ENCODE measurements at places on chromosomes 4 and X. TPM values are rescaled to one million over a fixed set of nuclear protein-coding genes. Genes with fewer than 3 reads are reported as not detected.

Gene NRK
- total RNA-seq = not detected

Gene MTNR1A
- not detected for total RNA-seq

Gene WDR17
- 1.4 TPM for total RNA-seq

Gene BEX2
- 2.6 TPM for total RNA-seq

Gene FAM9B
- 0.87 TPM for total RNA-seq

Gene PDCL2
- total RNA-seq = not detected

Gene EDNRA
- total RNA-seq = not detected

Gene PPAT
- 43.4 TPM for total RNA-seq

DNA sequence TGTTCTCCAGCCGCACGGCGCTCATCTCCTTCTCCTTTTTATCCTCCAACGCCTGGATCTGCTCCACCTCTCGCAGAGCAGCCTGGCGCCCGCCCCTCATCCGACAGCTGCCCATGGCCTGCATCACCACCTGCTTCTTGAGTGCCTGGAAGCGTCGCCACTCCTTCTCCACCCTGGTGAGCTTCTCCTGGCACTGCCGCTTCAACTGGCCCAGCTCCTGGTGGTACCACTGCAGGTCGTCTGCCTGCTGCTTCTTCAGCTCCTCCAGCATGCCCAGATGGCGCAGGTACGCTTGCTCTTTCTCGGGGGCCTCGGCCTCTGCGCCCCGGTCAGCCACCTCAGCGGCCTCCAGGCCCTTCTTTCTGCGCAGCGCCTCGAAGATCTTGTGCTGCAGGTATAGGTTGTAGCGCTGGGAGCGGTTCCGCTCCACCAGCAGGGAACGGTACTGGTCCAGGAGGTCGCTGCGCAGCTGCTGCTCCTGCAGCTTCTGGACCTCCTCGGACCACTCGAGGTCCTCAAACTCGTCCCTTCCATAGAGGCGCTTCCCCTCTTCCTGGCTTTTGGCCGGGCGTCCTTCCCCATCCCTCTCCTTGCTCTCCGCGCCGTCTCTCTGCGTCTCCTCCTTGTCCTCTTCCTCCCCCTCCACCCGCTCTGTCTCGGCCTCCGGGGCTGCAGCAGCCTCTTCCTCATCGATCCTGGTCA, 1.2 kb upstream of the TADA2B start:
- H3K27ac ChIP-seq = no peak overlapping the region
- peaks cover 32% of the 10 kb centered on the region for H3K4me1 ChIP-seq
- DNase-seq = no peak
- peaks cover 10% of the 10 kb centered on the region for H3K27me3 ChIP-seq
- H3K4me3 ChIP-seq = peak overlapping the region; percentile 79
- H3K36me3 ChIP-seq = peaks cover 6% of the 10 kb centered on the region

GRCh38 chr4:83146841-83147240, 32.3 kb upstream of the PLAC8 start:
- no peaks in the 10 kb centered on the region for H3K36me3 ChIP-seq
- peaks cover 4% of the 10 kb centered on the region for H3K4me1 ChIP-seq

DNA sequence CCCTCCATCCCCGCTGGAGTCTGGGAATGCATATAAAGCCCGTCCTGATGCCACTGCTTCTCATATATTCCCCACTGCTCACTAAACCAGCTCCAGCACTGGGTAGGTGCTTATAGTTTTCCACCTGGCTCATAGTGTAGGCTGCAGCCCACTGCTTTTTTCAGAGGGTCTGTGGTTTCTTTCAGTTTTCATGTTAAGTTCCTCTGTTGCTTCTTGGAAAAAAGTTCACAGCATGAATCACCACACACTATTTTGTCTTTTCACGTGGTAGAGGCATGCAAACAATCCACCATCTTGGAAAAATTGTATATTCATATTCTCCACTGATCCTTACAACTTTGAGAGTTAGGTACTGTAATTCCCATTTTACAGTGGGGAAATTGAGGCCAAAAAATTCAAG, 39.4 kb downstream of the DCLK2 start:
- H3K36me3 ChIP-seq = no peaks in the 10 kb centered on the region
- DNase-seq = no peak
- no peak overlapping the region for H3K27ac ChIP-seq
- H3K4me1 ChIP-seq = peaks cover 2% of the 10 kb centered on the region

GRCh38 chrX:108235986-108236385, 144.4 kb downstream of the ATG4A start:
- no peaks in the 10 kb centered on the region for H3K4me1 ChIP-seq
- H3K36me3 ChIP-seq = no peaks in the 10 kb centered on the region
- H3K27me3 ChIP-seq = no peaks in the 10 kb centered on the region
- no peak for DNase-seq

DNA sequence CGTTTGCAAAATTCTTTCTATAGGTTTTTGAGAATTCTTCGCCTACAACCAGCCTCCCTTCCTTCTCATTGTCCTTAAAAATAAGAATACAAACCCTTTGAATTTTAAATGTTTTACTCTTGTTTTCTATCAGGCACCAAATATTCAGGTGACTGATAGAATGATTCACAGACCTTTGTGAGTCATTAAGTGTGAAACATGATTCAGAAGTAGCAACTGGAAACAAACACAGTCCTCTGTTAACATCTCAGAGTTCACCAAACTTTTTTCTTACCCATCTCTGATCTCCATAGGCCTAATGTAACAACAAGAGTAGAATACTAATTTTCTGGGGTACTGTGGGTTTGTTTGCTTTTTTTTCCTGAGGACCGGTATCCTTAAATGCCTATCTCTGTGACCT, 63.4 kb upstream of the MAB21L2 start:
- no peaks in the 10 kb centered on the region for H3K36me3 ChIP-seq
- H3K4me1 ChIP-seq = peaks cover 7% of the 10 kb centered on the region
- no peak overlapping the region for H3K27ac ChIP-seq
- no peaks in the 10 kb centered on the region for H3K27me3 ChIP-seq
- DNase-seq = no peak

DNA sequence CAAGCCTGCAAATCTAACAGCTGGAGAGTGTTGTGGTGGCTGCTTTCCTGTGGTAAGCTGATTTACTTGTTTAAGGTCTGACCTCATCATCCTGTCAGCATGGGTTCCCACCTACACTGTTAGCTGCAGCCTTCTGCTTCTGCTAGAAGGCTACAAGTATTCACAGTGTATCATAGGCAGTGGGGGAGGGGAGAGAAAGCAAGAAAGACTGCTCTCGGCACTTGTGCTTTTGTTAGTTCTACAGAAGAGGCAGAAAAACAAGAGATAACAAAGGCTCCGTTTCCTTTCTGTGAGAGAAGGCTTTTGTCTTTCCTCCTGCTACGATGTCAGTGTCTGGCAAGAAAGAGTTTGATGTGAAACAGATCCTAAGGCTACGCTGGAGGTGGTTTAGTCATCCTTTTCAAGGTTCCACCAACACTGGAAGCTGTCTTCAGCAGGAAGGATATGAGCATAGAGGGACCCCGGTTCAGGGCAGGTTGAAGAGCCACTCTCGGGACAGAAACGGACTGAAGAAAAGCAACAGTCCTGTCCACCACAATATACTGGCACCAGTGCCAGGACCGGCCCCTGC, at the start of gene KLHL4:
KLHL4 (plus strand) TSS at position 232 of the 571 bp plus-strand sequence; CDS start at position 324, 92 bp downstream.
- H3K27ac ChIP-seq = no peak within 1 kb of the TSS
- H3K4me1 ChIP-seq = no peaks in the 10 kb centered on the region
- no peaks in the 10 kb centered on the region for H3K27me3 ChIP-seq
- H3K36me3 ChIP-seq = no peaks in the 10 kb centered on the region
- no peak within 1 kb of the TSS for H3K4me3 ChIP-seq
- DNase-seq = no peak

DNA sequence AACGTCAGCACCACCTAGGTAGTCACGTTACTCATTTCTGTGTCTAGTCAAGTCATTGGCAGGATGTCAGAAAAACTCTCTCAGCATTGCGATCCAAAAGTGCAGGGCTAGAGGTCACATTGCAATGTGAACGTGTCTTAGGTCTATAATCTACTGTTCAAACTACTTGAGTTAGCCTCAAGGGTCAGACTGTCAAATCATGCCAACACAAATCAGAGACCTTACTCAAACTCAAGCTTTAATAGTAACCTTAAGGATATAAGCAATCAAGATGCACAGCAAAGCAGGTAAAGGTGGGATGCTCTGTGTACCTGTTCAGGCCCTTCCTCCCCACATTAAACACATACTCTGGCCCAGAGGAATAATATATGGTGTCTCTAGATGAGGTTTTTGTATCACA, 114.4 kb upstream of the NOCT start:
- H3K36me3 ChIP-seq = no peaks in the 10 kb centered on the region
- H3K27me3 ChIP-seq = peaks cover 4% of the 10 kb centered on the region
- DNase-seq = no peak

- H3K27ac ChIP-seq = no peak overlapping the region
- no peak for DNase-seq
- H3K36me3 ChIP-seq = peaks cover 20% of the 10 kb centered on the region
- no peak overlapping the region for H3K4me3 ChIP-seq
- H3K27me3 ChIP-seq = no peaks in the 10 kb centered on the region
Measured at GRCh38 chr4:25120146-25120940, 39.9 kb downstream of the SEPSECS start.

DNA sequence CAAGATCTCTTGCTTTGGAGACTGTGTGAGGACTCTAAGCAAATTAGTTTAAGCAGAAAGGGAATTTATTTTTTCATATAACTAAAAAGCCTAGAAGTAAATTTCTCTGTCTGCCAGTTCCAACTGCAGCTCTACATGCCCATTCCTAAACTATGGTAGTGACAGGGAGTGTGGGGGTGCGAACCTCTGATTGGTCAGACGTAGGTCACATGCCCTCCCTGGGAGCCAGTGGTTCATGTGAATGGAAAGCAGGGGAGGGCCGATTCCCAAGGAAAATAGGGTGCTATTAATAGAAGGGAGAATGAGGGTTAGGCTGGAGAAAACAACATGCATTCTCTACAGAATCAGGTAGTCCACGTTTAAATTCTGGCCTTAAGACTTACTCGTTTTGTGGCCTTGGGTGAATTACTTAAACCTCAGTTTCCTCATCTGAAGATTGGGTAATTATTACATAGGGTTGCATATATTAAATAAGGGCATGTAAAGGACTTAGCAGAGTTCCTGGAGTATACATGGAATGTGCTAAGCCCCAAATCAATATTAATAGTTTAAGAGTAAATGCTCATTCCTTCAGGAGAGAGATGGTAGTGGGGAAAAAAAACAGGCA, 7.2 kb downstream of the RAB33B start:
- H3K27me3 ChIP-seq = no peaks in the 10 kb centered on the region
- no peak overlapping the region for H3K4me3 ChIP-seq
- no peak overlapping the region for H3K27ac ChIP-seq
- H3K36me3 ChIP-seq = peaks cover 23% of the 10 kb centered on the region
- peaks cover 34% of the 10 kb centered on the region for H3K4me1 ChIP-seq
- DNase-seq = no peak

DNA sequence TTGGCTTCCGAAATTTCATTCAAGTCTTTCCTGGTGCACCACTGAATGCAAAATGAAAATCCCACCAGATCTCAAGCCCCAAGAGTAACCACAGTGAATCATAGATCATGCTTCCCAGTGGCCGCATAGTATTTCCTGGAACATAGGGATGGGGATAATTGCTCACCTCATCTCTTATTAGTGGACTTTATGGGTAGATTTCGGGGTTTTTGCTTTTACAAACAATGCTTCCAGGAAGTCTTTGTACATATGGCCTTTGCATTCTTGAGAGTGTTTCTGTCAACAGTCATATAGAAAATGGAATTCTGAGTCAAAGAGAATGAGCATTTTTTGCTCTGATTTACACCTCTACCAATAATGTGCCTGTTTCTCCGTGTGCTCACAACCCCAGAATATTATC, 53.4 kb downstream of the PPEF2 start:
- no peak for DNase-seq
- peaks cover 10% of the 10 kb centered on the region for H3K4me1 ChIP-seq
- H3K36me3 ChIP-seq = no peaks in the 10 kb centered on the region
- H3K27ac ChIP-seq = no peak overlapping the region
- peaks cover under 1% of the 10 kb centered on the region for H3K27me3 ChIP-seq

DNA sequence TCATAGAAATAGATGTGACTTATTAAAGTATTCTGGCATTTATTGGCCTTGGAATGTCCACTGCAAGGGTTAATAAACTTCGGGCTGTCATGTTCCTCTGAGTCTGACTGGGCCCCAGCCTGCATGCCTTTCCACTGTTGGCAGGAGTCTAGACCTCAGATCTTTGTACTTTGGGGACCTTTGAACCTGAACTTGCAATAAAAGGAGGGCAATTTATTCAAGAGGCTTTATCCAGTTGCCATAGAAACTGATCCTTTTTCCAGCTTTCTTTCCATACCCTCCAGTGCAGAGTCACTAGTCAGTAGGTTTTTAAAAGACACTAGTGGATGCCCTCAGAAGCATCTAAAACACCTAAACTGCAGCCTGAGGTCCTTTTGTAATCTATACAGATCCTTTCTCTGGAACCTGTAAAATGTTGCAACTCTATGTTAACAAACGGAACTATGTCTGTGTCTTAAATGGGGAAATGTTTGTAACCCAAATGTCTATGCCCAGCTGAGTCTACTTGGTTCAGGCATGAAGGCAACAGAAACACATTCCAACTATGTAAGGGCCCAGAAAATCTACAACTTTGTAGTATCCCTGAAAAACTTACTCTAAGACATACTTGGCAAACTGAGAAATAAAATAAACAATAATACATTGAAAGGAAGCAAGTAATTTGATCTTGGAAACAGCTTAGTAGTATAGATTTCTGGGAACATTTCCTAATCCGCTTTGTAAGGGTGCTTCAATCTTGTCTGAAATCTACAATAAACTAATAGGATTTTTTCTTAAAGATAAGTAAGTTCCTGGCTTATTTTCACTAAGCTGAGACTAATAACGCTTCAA, 41.5 kb downstream of the SOWAHB start:
- no peak for DNase-seq
- peaks cover 6% of the 10 kb centered on the region for H3K27me3 ChIP-seq
- no peaks in the 10 kb centered on the region for H3K36me3 ChIP-seq
- H3K4me3 ChIP-seq = no peak overlapping the region
- no peaks in the 10 kb centered on the region for H3K4me1 ChIP-seq

DNA sequence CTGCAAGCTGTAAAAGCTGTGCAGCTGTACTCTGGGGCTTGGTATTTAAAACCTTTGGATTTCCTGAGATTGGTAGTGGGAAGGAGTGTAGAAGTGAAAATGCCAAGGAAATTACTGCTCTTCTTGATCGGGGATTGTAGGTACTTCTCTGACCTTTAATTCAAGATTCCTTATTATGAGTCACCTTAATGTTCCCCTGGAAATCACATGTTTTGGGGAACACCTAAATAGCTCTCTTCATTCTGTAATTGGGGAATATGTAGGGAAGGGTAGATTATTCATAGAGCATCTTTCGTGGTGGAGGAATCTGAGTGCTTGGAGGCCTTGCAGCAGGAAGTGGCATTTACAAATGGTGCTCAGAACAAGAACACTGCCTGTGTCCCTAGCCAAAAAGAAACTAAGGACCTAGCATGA, 137.8 kb downstream of the UCHL1 start:
- H3K4me3 ChIP-seq = no peak overlapping the region
- no peaks in the 10 kb centered on the region for H3K4me1 ChIP-seq
- no peaks in the 10 kb centered on the region for H3K27me3 ChIP-seq
- H3K27ac ChIP-seq = no peak overlapping the region

- H3K4me3 ChIP-seq = no peak overlapping the region
- H3K36me3 ChIP-seq = peaks cover 38% of the 10 kb centered on the region
- no peaks in the 10 kb centered on the region for H3K4me1 ChIP-seq
- H3K27ac ChIP-seq = no peak overlapping the region
- DNase-seq = no peak
Measured at GRCh38 chr4:147674496-147674895, 9.5 kb downstream of the PRMT9 start.
